ENCODE measurements at places on chromosomes 2 and 18.

DNA sequence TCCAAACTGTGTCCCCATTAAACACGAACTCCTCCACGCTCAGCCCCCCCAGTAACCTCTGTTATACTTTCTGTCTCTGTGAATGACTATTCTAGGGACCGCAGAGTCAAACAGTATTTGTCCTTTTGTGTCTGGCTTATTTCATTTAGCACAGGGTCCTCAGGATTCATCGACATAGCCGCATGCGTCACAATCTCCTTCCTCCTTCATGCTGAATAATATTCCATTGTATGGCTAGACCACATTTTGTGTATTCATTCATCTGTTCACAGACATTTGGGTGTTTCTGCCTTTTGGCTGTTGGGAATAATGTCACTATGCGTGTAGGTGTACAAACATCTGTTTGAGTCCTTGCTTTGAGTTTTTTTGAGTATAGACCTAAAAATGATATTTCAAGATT lies 80.9 kb downstream of the SH3RF3 start:
- no peak for DNase-seq

GRCh38 chr2:194086129-194086528 lies 1570.9 kb upstream of the SLC39A10 start:
- no peak for DNase-seq

- DNase-seq: no peak
Measured at GRCh38 chr2:157182834-157183396, 74.6 kb upstream of the GALNT5 start.

DNA sequence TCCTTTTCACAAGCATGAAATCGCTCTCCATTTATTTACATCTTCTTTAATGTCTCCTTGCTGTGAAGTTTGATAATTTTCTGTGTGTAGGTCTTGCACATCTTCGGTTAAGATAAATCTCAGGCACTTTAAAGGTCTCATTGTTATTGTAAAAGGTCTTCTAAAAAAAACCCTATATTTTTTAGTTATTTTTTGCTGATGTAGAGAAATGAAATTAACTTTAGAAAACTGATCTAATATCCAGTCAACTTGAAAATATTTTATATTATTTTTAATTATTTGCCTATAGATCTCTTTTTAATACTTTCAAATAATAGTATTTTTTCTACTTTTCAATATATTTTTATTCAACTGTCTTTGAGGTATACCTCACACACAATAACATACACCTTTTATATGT lies 169.4 kb downstream of the INSIG2 start:
- no peak for DNase-seq
